ENCODE measurements at places on chromosomes 13 and 19. TPM values are rescaled to one million over a fixed set of nuclear protein-coding genes. Genes with fewer than 3 reads are reported as not detected.

Gene CEACAM1
- total RNA-seq: 0.12 TPM

Gene IGFLR1
- total RNA-seq: 4.2 TPM

- DNase-seq: no peak
Observed at GRCh38 chr19:49340069-49340864, 5.1 kb downstream of the CD37 start.

DNA sequence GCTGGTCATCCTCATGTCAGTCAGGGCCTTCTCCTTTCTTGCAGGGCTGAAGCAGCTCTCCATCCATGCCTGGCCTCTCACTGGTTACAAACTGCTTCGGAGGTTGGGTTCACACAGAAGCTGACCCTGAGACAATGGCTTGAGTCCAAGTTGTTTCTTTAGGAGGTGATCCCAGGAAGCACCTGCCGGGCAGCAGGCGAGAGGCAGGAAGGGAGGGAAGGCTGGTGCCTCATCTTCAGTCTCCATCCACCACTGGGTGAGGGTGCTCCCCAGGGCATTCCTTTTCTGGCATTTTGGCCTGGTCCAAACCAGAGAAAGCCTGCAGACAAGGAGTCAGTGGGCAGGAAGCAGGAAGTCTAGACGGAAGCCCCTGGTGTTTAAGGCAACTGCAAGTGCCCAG lies 17.6 kb upstream of the SPATA13 start:
- DNase-seq: no peak

- DNase-seq: no peak
Observed at GRCh38 chr19:58466089-58466759, 656 bp upstream of the ZNF324 start.

DNA sequence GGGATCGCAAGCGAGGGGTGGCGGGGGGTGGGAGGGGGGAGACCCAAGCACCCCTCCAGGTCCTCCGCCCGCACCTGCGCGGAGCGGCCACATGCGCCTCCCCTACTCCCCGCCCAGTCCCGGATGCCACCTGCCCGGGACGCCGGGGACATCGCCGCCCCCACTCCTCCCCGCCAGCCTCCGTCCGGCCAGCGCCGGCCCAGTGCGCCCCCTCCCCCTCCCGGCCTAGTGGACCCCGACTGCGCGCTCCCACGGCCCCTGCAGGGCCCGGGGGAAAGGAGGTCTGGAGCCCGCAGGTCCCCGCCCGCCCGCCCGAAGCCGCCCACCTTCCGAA lies 263 bp downstream of the RHPN2 start:
- no peak for DNase-seq

DNA sequence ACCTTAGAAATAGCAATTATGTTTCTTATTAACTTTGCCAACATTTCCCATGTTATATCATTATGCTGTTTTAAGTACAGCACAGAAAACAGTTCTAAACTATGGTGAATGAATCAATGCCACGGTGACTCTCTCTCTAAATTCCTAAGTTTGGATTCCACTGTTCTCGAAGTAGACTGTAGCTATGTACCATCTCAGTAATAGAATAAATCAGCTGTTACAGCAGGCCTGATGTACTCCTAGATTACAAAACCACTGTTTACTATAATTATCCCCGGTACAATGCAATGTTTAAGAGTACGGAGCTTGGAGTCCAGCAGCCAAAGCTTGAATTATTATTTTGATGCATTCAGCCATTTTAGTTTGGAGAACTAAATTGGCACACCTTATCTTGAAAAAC lies 476.3 kb upstream of the SLITRK1 start:
- DNase-seq: no peak

GRCh38 chr13:99255271-99255670 lies 2.9 kb downstream of the GPR18 start:
- no peak for DNase-seq

DNA sequence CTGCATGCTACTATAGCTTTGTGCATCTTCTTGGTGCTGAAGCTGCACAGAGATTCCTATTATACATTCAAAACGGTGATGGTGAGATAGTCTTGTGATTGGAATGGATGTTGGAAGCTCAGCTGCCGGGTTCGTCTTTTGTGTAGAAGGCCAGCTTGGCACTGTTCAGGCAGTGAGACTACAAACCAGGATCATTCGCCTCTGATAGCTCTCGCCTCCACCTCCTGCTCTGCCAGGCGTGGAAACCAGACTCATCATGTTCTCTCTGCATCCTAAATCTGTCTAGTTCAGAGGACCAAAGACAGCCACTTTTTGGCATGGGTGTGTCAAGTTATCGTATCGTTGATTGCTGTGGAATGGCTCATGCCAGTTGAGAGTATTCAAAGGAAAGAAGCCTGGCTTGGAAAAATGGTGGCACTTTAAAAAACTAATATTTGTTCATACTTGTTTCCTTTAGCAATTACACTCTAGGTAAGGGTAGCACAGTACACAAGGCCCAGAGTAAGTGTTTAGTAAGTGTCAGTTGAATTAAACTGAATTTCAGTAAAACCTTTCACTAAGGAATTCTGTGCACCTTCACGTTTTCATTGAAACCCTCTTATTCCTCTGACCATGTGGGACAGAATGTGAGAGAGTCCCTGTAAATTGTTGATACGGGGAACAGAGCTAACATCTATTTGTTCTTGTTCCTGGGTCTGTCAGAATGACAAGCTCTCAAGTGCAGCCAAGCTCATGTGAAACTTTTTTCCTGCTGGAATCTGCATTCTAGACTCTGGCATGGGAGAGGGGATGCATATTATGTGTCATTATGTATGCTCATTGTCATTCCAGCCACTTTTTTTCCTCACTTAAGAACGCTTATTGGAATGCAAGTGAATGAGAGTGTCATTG lies 69.8 kb downstream of the DPY19L3 start:
- DNase-seq: no peak

DNA sequence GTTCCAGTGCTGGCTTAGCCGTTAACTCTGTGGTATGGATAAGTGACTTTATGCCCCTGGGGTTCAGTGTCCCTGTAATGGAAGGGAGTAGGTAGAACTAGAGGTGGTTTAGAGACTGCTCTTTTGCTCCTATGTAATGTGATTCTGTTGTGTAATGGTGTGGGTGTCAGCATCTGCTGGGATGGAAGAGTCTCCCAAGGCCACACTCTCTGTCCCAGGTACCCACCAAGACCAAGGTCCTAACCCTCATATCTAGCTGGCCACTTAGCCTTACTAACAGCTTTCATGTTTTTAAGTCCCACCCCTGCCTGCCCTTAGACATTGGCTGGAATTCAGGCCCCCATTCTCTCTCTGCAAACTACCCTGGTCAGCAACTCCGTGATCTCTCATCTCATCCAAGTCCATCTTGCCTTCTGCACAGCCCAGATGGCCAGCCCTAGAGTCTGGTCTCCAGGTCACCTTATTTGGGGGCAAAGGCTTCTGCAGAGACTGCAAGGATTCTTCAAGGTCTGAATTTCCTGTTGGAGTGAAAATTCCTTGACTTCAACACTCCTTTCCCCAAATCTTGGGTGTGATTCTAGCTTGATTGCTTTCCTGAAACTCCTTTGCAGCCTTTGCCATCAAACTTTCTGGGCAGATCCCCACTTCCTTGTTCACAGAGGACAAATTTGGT lies 48.4 kb downstream of the SERP2 start:
- no peak for DNase-seq

GRCh38 chr19:15098460-15098859 lies 8.7 kb upstream of the SYDE1 start:
- no peak for DNase-seq

GRCh38 chr19:35601971-35602370 lies 10.6 kb upstream of the HAUS5 start:
- DNase-seq: no peak

Gene DPRX
- total RNA-seq: not detected

DNA sequence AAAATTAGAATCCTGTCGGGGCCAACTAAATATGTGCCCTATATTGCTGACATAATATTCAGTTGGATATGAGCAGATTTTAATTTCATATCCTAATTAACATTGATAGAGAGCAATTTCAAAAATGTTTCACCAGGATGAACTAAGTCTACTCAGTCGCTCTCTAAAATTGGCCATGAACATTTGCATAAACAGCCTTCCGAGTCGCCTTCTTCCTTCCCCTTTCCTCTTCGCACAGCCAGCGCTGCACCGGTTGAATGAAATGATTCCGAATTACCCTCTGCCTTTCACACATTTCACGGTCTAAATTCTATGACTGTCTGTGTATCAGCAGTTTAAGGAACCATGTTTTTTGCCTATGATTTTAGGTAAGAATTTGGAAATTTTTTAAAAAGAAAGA lies 413.7 kb downstream of the LIG4 start:
- DNase-seq: no peak

GRCh38 chr13:47421525-47421924 lies 524.7 kb upstream of the HTR2A start:
- DNase-seq: no peak

DNA sequence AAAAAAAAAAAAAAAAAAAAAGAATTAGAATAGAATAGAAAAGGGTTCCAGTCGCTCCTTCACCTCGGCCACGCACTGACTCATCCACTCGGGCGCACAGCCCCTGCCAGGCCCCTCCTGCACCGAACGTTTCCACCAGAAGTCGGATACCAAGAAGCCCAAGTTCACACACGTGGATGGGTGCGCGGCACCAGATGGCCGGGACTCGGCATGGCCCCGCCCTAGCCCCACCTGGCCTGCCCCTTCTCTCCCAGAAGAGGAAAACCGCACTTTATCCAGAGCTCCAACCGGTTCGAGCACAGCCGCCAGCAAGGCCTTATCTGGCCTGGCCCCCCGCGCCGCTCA lies 5.9 kb downstream of the PRR36 start:
- peak; percentile 25 for DNase-seq

- DNase-seq: peak; percentile 90
Observed at GRCh38 chr19:54464630-54465425, 1.2 kb upstream of the LENG9 start.

- no peak for DNase-seq
Observed at GRCh38 chr19:1132552-1133383, 29.0 kb downstream of the GPX4 start.

DNA sequence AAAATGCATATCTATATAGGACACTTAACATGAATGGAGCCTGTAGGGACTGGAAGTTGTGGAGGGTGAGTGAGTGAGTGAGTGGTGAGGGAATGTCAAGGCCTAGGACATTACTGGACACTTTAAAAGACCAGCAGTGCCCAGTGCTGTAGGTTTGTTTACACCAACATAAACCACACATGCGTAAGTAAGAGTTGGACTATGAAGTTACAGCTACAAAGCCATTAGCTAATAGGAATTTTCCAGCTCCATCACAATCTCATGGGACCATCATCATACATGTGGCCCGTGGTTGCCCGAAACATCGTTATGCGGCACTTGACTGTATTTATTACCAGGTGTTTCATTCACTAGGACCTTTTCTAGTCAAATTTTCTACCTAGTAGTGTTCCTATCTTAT lies 49.2 kb downstream of the LATS2 start:
- no peak for DNase-seq

Gene PROSER1
- total RNA-seq: 7.1 TPM

GRCh38 chr13:46663206-46664037 lies 110.5 kb downstream of the LRCH1 start:
- no peak for DNase-seq

GRCh38 chr19:5048091-5048726 lies 79.3 kb downstream of the KDM4B start:
- DNase-seq: peak; percentile 77

DNA sequence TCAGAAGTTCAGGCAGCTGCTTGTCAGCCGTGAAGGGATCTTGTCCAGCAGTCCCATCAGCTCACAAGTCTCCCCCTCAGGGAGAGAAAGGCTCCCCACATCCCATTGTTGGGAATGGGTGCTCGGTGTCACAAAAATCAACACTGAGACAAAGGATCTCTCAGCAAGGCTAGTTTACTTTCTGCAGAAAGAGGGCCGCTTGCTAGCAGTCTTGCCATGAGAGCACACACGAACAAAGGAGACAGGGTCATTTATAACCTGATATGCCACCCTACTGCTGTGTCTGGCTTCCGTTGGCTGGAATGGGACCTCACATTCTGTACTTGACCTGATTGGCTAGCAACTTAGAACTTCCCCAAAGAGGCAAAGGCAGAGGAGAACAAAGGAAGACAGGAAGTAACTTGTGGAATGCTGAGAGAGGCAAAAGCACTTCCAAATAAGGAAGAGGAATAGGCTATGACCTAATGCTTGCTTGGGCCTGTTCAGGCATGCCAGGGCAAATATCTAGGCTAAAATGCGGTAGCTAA lies 8.7 kb upstream of the IGFL3 start:
- DNase-seq: peak; percentile 70

DNA sequence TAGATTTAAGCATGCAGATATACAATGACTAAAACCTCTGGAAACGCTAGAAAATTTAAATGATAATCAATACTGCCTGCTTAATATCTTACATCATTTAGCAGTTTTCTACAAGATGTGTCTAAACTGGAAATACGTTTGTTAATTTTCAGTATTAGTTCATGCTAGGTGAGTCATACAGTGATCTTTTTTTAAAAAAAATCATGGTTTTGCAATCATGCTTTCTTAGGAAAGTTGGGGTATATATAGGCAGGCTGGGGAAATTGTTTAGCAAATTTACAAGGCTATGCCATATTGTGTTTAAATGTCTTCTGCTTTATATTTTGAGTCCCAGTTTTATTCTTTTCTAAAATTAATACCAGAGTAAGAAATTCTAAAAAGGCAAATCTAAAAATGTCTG lies 245.4 kb upstream of the SPRY2 start:
- no peak for DNase-seq

Gene ADM5
- total RNA-seq: 0.78 TPM

DNA sequence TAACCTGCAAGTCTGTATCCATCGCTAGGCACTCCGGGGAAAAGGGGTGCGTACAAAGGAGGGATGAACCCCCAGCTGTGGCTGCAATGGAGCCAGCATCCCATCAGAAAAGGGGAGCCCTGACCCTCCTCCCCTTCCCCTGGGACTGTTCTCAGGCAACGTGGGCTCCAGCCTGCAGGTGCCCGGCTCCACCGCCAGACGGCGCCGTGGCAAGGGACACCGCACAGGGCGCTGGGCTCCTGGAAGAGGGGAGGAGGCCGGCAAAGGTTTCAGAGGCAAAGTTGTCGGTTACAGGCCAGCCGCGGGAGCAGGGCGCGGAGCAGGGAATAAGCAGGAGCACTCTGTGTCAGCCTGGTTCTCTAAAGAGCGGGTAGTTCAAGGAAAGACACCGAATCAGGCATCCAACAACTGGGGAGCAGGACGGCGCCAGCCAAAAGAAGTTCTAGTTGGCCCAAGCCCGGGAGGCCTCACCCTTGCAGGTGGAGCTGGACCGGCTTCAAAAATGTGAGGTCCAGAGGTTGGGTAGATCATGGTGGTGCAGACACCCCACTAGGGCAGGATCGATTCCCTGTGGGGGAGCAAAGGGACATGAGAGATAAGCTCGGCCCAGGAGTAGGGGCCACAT lies 53.0 kb upstream of the ATP12A start:
- no peak for DNase-seq

Gene ZNF560
- 4.2 TPM for total RNA-seq

GRCh38 chr19:55406826-55407549 lies 600 bp downstream of the UBE2S start:
- no peak for DNase-seq

DNA sequence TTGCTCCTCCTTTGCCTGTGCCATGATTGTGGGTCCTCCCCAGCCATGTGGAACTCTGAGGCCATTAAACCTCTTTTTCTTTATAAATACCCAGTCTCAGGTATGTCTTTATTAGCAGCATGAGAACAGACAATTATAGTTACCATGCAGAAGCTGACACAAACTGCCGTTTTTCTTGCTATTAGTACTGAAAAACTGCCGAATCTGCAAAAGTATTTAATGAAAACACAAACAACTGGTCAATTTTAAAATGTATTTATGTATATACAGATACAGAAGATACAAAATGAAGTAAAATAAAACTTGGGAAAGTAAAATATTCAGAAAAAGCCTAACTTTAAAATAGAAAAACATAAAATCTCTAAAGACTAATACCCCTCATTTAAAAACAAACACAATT lies 206.3 kb downstream of the DIAPH3 start:
- DNase-seq: no peak

Gene SMARCA4
- total RNA-seq: 72.9 TPM

GRCh38 chr13:113602291-113602988 lies 17.9 kb downstream of the TFDP1 start:
- DNase-seq: no peak

All from RPMI7951 (cell line).